ENCODE measurements at places on chromosomes 1 and 21. TPM values are rescaled to one million over a fixed set of nuclear protein-coding genes. Genes with fewer than 3 reads are reported as not detected.

The MYOG gene
- total RNA-seq = not detected

The PDPN gene
- 4.5 TPM for total RNA-seq

The COL24A1 gene
- total RNA-seq = not detected

The SPRR1A gene
- 446 TPM for total RNA-seq

The TRIM33 gene
- 19.1 TPM for total RNA-seq

The CLCA1 gene
- total RNA-seq = not detected

The MROH9 gene
- not detected for total RNA-seq

The SSX2IP gene
- 7.7 TPM for total RNA-seq

GRCh38 chr1:20426923-20427322 is 59.1 kb downstream of the CAMK2N1 start:
- DNase-seq = no peak

DNA sequence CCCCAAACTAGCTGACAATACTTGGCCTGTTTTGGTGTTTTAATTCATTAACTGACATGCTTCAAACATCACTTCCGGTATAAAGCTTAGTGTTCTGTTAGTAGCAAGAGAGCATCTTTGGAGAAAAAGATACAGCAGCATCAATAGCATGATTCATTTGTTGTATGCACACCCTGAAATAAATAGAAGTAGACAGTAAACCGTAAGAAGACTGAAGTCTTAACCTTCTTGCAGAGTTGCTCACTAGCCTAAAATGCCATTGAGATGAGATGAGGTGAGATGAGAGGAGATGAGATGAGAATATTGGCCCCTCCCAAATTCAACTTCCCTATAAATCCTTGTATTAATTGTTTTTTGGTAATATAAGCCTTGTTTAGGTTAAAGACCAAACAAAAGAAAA is 108.8 kb downstream of the TNFSF18 start:
- no peak for DNase-seq

DNA sequence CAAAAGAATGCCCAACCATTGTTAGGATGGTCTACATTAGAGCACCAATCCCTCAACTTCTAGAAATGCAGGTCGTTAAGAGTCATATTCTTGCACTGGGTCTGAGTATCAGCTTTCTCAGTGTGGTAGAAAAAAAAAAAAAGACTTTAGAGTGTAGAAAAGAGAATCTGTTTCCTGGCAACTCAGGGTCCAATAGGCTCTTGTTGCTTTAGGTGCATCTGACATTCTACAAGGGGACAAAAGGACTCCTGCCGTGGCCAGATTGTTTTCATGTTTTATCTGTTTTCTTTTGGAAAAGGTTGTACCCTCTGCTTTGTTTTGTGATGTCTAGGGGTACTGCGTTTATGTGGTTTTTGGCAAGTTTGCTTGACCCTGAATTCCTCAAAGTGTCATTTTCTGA is 105.4 kb upstream of the KCNK2 start:
- no peak for DNase-seq

- no peak for DNase-seq
Observed at GRCh38 chr1:10905841-10906655, 106.4 kb upstream of the TARDBP start.

DNA sequence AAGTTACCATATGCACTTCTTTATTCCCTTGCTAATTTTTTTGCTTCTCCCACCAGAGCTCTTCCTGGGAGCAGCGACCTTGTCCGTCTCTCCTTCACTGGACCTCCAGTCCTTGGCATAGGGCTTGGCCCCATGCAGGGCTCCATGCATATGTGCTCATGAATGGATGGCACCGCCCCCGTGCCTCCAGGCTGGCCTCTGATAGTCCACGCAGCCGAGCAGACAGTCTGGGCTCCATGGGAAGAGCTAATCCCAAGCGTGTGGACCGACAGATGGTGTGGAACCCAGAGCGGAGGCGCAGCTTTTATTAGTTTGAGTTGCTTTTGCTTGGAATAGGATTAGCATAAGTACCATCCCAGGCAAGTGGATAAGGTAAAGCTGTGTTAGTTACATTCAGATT is 41.8 kb downstream of the CDCP2 start:
- no peak for DNase-seq

- DNase-seq = no peak
Observed at GRCh38 chr1:170807432-170807831, 127.9 kb upstream of the MROH9 start.

- no peak for DNase-seq
Observed at GRCh38 chr1:15810073-15810472, 2.6 kb upstream of the UQCRHL start.

GRCh38 chr1:16183179-16183578 is 27.3 kb upstream of the EPHA2 start:
- no peak for DNase-seq

DNA sequence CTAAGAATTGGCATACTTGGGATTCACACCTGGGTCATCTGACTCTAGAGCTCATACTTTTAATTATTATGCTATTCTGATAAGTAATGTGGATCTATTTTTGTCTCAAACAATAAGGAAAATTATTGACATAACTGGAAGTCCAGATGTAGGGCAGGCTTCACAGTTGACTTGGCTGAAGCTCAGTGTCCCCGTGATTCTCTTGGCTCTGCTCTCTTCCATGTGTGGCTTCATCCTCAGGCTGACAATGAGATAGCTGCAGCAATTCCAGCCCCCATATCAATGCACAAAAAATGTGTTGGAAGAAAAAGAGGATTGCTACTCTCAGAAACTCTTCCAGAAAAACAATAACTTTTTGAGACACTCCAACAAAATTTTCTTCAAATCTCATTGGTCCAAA is 23.8 kb downstream of the HSD11B1 start:
- no peak for DNase-seq

- DNase-seq = no peak
Observed at GRCh38 chr1:153752571-153753195, 22.5 kb upstream of the SLC27A3 start.

DNA sequence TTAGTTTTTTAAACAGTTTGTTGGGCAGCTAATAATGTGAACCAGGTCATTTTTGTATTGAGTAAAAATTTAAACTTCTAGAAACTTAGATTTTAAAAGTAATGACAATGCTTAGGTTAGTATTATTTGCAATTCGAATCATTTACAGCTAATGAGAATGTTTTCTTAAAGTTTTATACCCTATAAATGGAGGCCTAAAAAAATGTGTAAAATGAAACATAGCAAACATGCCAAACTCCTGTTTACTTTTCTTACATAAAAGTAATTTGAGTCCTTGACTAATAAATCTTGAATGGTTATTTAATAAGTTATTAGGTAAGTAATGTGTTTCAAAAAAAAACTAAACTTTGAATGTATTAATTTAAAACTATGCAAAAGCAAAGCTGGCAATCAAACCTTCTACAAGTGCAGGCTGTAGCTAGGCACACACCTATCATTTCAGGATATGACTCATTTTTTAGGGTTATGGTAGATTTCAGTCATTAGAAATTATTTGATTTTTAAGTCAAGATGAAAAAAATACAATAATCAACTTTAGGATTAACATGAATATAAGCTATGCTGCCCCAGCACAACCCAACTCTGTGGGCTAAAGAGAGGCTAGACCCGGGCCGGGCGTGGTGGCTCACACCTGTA is 41.5 kb downstream of the CLSTN1 start:
- DNase-seq = no peak

GRCh38 chr1:8420318-8420717 is 102.4 kb downstream of the SLC45A1 start:
- no peak for DNase-seq

DNA sequence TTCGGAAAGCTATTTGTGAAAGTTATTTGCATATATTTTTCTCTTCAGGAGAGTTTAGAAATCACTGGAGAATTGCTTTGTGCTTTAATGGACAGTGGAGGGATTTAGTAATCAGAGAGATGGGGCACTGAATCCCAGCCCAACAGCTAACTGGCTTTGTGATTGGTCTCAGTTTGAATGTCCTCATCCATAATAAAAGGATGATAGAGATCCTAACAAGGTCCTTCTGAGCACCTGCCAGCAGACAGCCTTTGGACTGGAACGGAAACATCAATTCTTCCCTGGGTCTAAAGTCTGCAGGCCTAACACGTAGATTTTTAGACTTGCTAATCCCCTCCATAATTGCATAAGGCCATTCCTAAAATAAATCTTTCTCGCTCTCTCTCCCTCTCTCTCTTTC is 112.0 kb upstream of the ADAMTS5 start:
- no peak for DNase-seq

GRCh38 chr21:25838809-25839208 is 104.0 kb downstream of the GABPA start:
- DNase-seq = no peak

GRCh38 chr1:234302354-234302962 is 70.8 kb upstream of the COA6 start:
- DNase-seq = no peak

DNA sequence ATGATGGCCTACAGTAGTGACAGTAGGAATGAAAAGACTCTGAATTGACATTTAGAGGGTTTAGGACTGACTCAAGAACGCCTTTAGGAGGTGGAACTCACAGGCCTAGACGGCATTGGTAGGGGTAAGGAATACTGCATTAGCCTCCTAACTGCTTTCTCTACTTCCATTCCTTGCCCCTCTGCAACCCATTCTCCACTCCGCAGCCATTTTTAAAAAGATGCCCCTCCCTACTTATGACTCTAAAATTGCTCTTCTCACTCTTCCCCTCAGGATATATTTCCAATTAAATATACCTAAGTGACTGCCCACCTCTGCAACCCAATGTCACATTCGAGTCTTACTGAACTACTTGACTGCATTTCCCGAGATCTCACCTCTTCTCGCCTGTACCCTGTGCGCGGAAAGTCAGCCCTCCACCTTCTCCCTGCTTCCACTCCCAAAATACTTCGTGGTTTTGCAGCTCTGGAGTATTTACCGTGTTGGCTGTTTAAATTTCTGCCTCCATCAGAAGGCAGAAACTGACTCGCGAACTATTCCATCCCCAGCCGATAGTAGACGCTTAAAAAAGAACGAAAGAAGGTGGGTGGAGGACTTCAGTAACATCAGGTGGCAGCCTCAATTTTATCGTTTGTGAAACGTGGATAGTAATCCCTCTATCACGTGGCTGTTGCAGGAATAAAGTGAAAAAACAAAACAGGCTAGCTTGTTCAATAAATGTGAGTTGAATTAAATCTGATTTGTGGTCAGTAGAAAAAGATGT is 1.1 kb upstream of the YBX1 start:
- no peak for DNase-seq

DNA sequence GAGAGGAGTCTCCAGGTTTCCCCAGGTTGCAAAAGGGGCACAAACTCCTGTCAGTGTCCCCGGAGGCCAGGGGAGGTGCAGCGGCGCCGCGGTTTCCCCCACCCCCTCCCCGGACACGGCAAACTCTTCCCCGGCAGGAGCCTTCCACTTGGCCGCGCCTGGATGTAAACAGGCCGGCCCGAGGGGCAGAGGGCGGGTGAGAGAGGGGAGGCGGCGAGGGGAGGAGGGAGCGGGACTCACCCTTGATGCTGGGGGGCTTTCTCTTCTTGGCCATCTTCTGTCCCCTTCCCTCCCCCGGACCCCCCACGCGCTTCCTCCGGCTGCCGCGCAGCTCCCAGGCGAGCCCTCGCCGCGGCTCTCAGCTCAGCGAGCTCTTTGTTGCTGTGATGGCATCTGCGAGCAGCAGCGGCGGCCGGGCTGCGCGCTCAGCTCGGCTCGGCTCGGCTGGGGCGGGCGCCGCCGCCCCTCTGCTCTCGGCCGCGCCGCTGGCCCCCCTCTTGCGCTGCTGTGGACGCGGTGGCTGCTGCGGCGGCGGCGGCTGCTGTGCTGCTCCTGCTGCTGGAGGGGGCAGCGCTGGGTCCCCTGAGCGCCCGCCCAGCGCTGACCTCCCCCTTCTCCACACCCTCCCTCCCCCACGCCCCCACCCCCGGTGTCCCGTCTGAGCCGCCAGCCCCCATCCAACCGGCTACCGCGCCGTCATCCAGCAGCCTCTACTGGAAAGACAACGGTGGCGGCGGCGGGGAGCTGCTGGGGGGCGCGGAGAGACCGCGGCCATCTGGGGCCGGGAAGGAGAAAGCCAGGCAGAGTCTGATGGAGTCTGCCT is 4.9 kb upstream of the SLC44A5 start:
- DNase-seq = no peak

- no peak for DNase-seq
Observed at GRCh38 chr1:86197206-86197855, 40.8 kb upstream of the COL24A1 start.

All from esophagus squamous epithelium (tissue), 5 donors.